ENCODE measurements at places on chromosomes 1 and 21.

GRCh38 chr1:231161667-231162296 is at the start of gene TRIM67:
Gene TRIM67 (plus strand): TSS chr1:231162058. CDS start chr1:231162970, 912 bp downstream.
- no peak for DNase-seq

- DNase-seq = no peak
Measured at GRCh38 chr1:161505686-161506085, 429 bp downstream of the FCGR2A start.

GRCh38 chr1:228786361-228787129 is 51.3 kb downstream of the RHOU start:
- no peak for DNase-seq

- no peak for DNase-seq
Measured at GRCh38 chr1:118122234-118123004, 62.6 kb downstream of the SPAG17 start.

DNA sequence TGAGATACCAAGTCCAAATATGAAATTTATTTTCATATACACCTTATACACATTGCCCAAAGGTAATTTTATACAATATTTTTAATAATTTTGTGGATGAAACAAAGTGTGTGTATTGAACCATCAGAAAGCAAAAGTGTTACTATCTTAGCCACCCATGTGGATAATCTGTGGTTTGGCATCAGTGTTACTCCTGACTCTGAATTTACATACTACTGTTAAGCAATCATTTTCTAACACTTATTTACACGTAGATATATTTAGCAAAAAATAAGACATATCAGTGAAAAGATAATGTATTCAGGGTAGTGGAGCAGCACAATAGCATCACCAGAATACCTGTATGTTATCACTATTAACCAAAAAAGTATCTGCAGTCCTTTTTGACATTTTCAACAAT is 23.8 kb downstream of the DENND2D start:
- DNase-seq = no peak
